Articular chondrocyte of knee joint (primary cell): ENCODE measurements at places on chromosomes 2 and 18. TPM values are rescaled to one million over a fixed set of nuclear protein-coding genes. Genes with fewer than 3 reads are reported as not detected.

NAT8 gene
- not detected in 2 replicates for total RNA-seq

UGT1A8 gene
- not detected in 2 replicates for total RNA-seq

TRAPPC8 gene
- total RNA-seq = 53.1 and 53.9 TPM in 2 replicates

SESTD1 gene
- 41.1 and 42.5 TPM in 2 replicates for total RNA-seq

VAMP5 gene
- total RNA-seq = 30.2 and 35.7 TPM in 2 replicates

GALNT3 gene
- total RNA-seq = 1.2 and 3.0 TPM in 2 replicates

VAMP8 gene
- total RNA-seq = 9.9 and 12.4 TPM in 2 replicates

FN1 gene
- total RNA-seq = 3,432 and 5,356 TPM in 2 replicates

CIB4 gene
- not detected in 2 replicates for total RNA-seq

NT5DC4 gene
- not detected in 2 replicates for total RNA-seq

CD207 gene
- total RNA-seq = not detected in 2 replicates

LRP2 gene
- not detected in 2 replicates for total RNA-seq

SIX3 gene
- total RNA-seq = not detected in 2 replicates

NPAS2 gene
- total RNA-seq = 12.1 and 13.2 TPM in 2 replicates

AMER3 gene
- total RNA-seq = not detected in 2 replicates

SLC11A1 gene
- 0.32 and 1.3 TPM in 2 replicates for total RNA-seq

NIFK gene
- total RNA-seq = 47.1 and 57.9 TPM in 2 replicates

EMILIN1 gene
- total RNA-seq = 113 and 123 TPM in 2 replicates

STEAP3 gene
- 29.0 and 38.8 TPM in 2 replicates for total RNA-seq

ALLC gene
- total RNA-seq = not detected in 2 replicates

VWC2L gene
- not detected in 2 replicates for total RNA-seq

WDFY1 gene
- total RNA-seq = 191 and 225 TPM in 2 replicates

TMEM163 gene
- not detected in 2 replicates for total RNA-seq

MPP4 gene
- 2.1 and 2.2 TPM in 2 replicates for total RNA-seq

SH3BP4 gene
- total RNA-seq = 44.9 and 53.8 TPM in 2 replicates

CCL20 gene
- not detected in 2 replicates for total RNA-seq

SLC30A3 gene
- under 0.01 TPM in 1 of 2 replicates, not detected in the other for total RNA-seq

PHOSPHO2 gene
- total RNA-seq = 8.9 and 11.2 TPM in 2 replicates

IL37 gene
- total RNA-seq = not detected in 2 replicates

EHBP1 gene
- 92.4 and 102 TPM in 2 replicates for total RNA-seq

PXDN gene
- 252 and 347 TPM in 2 replicates for total RNA-seq

WDR12 gene
- 19.6 and 26.9 TPM in 2 replicates for total RNA-seq

CLASP1 gene
- total RNA-seq = 48.6 and 60.8 TPM in 2 replicates

SYT4 gene
- not detected in 2 replicates for total RNA-seq

CNDP1 gene
- 0.11 and 0.26 TPM in 2 replicates for total RNA-seq

CXCR4 gene
- 0.13 and 0.22 TPM in 2 replicates for total RNA-seq

ZNG1B gene
- total RNA-seq = 29.1 and 35.7 TPM in 2 replicates

PCARE gene
- total RNA-seq = not detected in 2 replicates

RNPEPL1 gene
- 7.0 and 15.0 TPM in 2 replicates for total RNA-seq

PRSS56 gene
- total RNA-seq = not detected in 2 replicates

CCDC74A gene
- total RNA-seq = 6.9 and 12.6 TPM in 2 replicates

COL3A1 gene
- 2,175 and 2,668 TPM in 2 replicates for total RNA-seq

CD28 gene
- under 0.01 TPM in 2 replicates for total RNA-seq

PMAIP1 gene
- total RNA-seq = 1.3 and 11.3 TPM in 2 replicates

ALPI gene
- not detected in 2 replicates for total RNA-seq

MAPRE3 gene
- 4.4 and 5.8 TPM in 2 replicates for total RNA-seq

GULP1 gene
- 114 and 121 TPM in 2 replicates for total RNA-seq

POTEI gene
- total RNA-seq = not detected in 2 replicates
